ENCODE measurements at places on chromosomes 16 and 17.

- DNase-seq: no peak
Observed at GRCh38 chr16:65222536-65222935, 100.7 kb upstream of the CDH11 start.

DNA sequence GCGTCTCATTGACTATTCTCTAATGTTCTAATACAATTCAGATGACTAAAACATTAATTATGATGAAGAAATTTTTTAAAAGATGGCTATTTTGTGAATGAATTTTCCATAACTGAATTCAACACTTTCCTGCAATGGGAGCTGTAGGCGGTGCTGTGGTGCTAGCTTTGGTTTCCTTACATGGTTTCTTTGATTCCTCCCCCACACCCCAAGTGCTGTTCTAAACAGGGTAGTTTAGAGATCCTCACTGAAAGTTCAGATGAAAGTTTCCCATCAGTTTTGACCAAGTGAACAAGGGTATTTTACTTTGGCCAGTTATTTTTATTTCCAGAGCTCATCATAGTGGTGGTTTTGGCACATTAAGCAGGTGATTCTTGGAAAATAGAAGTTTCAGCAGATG is 26.0 kb upstream of the MRC2 start:
- DNase-seq: peak; percentile 45

DNA sequence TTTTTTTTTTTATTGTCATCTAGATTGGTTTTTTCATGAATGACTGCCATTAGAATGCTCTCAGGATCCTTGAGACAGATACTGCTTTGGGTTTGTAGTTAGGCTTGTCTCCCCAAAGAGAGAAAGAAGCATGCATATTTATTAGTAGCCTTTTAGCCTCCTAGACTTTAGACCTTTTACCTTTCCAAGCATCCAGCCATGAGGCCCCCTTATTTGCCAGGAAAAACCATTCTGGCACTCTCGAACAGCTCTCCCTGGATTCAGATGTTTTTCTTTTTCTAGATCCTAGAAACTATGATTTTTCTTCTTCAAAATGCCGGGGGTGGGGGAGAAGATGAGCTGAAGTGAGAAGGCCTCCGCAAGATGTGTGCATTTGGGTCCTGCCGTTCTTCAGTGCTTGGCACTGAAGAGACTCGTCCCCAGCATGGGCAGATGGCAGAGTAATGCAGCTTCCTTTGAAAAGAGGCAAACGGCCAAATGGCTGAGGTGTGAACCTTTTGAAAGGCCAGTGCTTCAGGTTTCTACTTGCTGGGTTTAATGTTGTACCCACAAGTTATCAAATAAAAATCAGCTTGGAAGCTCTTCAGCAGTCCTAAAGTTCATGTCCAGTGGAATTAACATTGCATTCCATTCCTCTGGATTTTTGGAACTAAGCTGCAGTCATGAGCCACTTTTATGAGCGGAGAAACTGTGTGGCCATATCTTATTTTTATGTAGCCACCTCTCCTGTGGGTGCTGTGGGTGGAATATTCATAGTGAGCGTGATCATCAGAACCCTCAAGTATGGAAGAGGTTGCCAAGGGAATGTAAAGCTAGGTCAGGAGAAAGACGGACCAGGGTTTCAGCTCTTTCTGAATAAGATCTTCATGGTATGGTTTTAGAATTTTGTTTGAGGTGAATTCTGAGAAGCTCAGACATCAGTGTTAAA is 7.2 kb downstream of the SOCS7 start:
- DNase-seq: no peak

DNA sequence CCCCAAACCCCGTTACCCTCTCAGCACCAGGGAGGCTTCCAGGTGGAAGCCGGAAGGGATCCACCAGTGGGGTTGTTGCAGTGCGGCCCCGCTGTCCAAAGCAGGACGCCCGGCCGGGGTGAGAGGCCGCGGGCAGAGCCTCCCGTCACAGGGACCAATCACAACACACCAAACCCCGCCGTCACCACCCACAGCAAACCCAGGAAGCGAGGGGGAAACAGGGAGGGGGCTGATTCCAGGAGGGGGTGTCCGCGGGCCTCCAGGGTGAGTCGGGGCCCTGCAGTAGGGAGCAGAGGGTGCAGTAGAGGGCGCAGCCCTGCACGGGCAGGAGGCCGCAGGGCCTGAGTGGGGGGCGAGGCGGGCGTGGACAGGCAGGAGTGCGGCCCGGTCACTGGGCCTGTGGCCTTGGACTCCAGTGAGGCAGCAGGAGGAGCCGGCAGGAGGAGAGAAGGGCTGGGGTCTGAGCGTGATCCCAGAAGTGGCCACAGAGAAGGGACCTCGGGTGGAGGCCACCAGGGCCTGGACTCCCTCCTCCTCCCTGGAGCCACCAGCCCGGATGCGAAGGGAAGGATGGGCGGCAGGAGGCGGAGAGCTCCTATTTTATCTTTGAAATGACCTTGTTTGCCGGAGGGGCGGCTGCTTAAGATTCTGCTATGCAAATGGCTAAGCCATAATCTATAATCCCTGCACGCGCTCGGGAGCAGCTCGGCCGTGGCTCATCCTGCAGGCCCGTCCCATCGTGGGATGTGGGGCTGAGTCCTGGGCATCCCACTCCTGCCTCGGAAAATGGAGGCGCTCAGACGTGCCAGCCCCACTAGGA is 41.5 kb downstream of the ZFPM1 start:
- no peak for DNase-seq

- DNase-seq: no peak
Observed at GRCh38 chr17:54937018-54937417, 31.4 kb downstream of the COX11 start.

DNA sequence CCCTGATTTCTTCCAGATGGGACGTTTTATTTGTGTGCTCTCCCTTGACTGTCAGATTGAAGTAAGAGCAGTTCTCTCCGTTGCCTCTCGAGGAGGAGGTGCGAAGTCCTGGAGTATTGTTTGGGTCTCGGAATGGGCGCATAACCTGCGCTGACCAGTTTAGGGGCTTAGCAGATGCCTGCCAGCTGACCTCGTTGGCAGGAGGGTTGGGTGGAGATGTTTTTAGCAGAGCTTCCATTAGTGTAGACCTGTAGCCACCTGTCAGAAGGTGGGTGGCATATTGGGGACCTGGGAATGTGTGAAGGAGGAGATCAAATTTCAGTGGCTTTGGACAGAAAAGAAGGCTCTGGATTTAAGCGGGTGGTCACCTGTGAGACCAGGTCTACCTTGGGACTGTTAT is 3.6 kb downstream of the RASD1 start:
- no peak for DNase-seq

DNA sequence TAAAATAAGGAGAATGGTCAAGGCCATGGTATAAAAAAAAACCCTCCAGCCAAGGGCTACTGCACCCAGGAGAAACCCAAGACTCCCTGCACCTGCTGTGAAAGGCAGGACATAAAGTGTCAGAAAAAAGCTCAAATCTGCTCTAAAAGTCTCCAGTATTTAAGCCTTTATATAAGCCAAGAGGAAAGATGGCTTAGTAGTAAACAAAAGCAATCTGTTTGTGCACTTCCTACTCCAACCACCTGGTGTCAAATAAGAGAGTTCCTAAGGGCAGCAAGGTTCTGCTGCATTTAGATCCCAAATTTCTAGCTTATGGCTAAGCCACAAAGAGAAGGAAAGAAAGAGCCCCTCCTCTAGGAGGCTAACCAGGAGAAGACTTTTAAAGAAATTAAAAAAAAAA is 20.6 kb downstream of the ACSM1 start:
- no peak for DNase-seq

- DNase-seq: no peak
Observed at GRCh38 chr16:81879625-81880024, 100.5 kb downstream of the PLCG2 start.

DNA sequence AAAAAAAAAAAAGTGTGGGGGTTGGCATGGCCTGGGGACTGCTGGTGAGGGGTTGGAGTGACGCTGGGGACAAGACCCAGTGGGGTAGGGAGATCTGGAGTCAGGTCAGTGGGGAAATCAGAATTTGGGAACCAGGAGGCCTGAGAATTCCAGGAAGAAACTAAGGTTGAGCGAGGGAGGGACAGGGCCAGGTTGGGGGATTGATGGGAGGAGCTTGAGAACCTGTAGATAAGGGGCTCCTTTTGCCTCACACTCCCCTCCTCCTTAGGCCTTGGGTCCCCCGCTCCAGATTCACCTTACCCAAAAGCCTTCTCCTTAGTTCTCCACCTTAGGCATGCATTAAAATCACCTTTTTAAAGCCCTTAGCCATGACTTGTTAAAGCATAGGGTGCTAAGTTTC is 8.3 kb upstream of the PYDC1 start:
- DNase-seq: no peak

- peak; percentile 19 for DNase-seq
Observed at GRCh38 chr16:3065742-3066439, 451 bp downstream of the IL32 start.

DNA sequence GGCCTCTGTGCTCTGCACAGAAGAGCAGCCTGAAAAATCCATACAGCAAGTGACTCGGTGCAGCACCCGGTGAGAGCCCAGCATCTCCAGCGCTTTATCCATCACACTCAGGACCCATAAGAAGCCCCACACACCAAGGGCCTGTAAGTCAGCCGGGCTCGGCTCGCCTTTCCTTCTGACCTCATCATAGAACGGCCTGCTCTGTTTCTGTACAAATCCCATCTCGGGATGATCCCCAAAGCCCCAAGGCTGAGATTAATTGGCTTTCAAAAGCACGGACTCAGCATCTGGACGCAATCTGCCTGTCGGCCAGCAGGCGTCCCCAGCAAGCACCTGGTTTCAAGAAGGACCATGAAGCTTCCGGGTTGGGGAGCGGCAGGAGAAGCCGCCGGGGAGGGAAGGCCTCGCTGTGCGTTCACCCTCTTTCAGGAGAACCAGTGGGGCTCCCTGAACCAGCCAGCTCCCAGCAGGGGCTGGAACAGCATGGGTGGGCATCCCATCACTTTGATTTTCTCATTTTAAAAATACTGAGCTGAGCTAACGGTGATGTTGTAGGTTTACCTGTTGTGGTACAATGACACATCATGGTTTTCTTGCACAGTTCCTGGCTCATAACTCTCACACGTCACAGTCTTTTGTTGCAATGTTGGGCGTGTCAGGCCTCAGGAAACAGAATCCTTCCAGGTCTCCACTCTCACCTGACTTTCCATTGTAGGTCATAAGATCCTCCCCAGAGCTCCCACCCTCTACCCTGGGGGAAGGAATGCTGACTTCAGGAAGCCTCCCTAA is 6.7 kb downstream of the CCDC57 start:
- peak; percentile 92 for DNase-seq

- DNase-seq: no peak
Observed at GRCh38 chr17:37836593-37836992, 87.6 kb upstream of the TBC1D3K start.

DNA sequence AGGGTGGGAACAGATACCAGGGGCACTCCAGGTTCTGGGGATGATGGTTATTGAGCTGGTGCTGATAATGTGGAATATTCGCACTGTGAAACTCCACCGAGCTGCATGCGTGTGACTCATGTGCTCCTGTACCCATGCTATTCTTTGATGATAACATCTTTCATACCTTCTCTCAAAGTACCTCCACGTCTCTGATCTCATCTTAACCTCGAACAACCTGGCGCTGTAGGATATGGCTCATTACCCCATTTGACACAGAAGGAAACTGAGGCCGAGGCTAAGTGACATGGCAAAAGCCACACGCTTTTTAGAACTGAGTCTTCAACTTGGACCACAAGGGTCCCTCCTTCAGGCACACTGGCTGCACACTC is 30.2 kb upstream of the MRPS23 start:
- no peak for DNase-seq

GRCh38 chr17:19298569-19299213 is 61.5 kb downstream of the EPN2 start:
- no peak for DNase-seq

DNA sequence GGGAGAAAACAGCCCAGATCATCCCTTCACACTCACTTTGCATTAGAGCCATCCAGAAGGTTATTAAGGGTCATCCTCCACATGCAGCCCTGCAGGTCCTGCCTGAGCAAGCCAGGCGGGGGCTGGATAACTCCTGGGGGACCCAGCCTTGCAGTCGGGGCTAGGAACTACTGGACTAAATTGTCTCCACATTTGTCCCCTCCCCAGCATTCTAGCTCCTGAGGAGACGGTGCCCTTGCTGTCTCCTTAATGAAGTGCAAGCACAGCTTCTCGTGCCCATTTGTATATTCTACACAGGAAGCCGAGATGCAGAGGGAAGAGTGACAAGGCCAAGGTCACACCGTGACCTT is 185.2 kb downstream of the C16orf95 start:
- DNase-seq: no peak

- peak; percentile 41 for DNase-seq
Observed at GRCh38 chr17:6555331-6556120, 829 bp downstream of the PITPNM3 start.

DNA sequence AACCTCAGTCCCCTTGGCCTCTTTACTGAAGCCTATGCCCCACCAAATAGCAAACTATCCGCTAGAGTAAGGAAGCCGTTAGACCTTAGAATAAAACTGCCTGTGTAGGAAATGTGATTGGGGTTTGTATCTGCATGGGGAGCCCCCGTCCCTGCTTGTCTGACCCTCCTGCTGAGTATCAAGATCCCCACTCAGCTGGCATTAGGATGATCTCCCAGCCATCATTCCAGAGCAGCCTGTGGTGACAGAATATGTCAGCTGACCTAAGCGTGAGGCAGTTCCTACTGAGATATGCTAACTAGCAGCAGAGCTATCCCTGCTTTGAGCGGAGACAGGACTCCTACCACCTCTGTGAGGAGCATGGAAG is 645 bp upstream of the GFOD2 start:
- DNase-seq: peak; percentile 52

DNA sequence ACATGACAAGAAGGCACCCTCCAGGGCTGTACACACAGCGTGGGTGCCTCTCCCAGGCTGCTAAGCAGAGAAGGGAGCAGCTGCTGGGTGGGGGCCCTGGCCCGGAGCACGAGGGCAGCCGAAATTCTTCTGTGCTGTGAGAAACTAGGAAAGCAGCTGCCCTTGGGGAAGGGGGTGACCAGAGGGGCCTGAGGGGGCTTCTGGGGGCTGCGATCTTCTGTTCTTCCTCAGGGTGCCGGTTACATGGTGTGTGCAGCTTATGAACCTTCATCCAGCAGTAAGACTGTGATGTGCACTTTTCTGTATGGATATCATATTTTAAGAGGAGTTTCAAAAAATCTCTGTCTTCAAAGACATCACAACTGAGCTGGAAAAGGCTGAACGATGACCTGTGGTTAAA is 43.2 kb upstream of the METRNL start:
- DNase-seq: no peak

DNA sequence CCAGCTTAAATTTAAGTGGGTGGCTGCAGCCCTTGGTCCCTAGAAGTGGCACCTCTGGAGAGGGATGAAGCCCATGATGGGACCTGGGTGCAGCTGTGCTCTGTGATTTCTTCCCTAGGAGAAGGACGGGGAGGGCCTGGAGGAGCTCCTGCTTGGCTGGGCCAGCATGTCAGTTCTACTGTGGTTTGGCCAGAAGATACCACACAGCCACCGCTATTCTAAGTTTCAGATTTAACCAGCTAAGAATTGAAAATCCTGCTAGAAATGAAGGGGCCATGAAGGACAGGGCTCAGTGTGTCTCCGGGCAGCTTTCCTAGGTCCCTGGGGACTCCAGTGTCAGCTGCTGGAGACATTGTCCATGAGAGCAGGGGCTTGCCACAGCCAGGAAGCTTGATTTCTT is 9.7 kb downstream of the RAP1GAP2 start:
- no peak for DNase-seq

Measured in cardiac fibroblast (primary cell).